Breast epithelium (tissue), 4 donors: ENCODE measurements at places on chromosomes 2 and 18. TPM values are rescaled to one million over a fixed set of nuclear protein-coding genes. Genes with fewer than 3 reads are reported as not detected.
A peak's percentile ranks its signal among the peaks of the same experiment; 100 is the strongest.

The RAX gene
- not detected for total RNA-seq

The RAB27B gene
- total RNA-seq: 24.6 TPM

The FBXO36 gene
- total RNA-seq: 6.9 TPM

The SPDYA gene
- 1.8 TPM for total RNA-seq

The DAW1 gene
- not detected for total RNA-seq

The RAD51AP2 gene
- 0.16 TPM for total RNA-seq

The ATIC gene
- 32.2 TPM for total RNA-seq

The POTEC gene
- total RNA-seq: not detected

The CD8B2 gene
- under 0.01 TPM for total RNA-seq

The FZD7 gene
- total RNA-seq: 41.4 TPM

The COL4A4 gene
- 1.6 TPM for total RNA-seq

GRCh38 chr2:239597216-239597615, 196.4 kb upstream of the HDAC4 start:
- no peak overlapping the region for H3K27ac ChIP-seq
- H3K4me3 ChIP-seq: no peak overlapping the region
- DNase-seq: no peak
- no peaks in the 10 kb centered on the region for H3K27me3 ChIP-seq
- H3K4me1 ChIP-seq: no peaks in the 10 kb centered on the region

DNA sequence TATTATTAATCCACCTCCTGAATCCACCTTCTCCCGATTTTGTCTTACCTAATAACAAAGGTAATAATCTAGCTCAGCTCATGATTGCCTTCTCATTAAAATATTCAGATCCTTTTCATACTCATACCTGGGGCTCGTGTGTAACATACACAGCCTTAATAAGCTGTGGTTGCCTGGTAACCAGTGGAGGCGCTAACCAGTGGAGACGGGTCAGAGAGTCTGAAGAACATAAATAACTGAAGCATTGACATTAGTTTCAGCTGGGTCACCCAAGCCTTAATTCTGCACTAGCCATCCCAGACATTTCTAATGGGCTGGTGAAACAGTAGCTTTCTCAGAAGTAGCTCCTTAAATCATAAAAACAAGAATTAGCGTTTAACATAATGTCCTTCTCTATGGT, 14.8 kb upstream of the DTNA start:
- H3K27me3 ChIP-seq: no peaks in the 10 kb centered on the region
- no peak overlapping the region for H3K4me3 ChIP-seq
- H3K4me1 ChIP-seq: no peaks in the 10 kb centered on the region

DNA sequence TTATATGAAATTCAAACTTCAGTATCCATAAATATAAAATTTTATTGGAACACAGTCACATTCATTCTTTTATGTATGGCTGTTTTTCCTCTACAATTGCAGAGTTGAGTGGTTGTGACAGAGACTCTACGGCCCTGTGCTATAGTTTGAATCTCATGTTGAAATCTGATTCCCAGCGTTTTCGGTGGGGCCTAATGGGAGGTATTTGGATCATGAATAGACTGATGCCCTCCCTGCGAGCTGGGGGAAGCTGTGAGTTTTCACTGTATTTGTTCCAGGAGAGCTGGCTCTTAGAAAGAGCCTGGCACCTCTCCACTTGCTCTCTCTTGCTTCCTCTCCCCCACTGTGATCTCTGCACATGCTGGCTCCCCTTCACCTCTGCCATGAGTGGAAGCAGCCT, 1.7 kb downstream of the PFN4 start:
- no peak overlapping the region for H3K27ac ChIP-seq
- no peak overlapping the region for H3K4me3 ChIP-seq
- H3K4me1 ChIP-seq: no peaks in the 10 kb centered on the region
- no peak for DNase-seq
- H3K27me3 ChIP-seq: no peaks in the 10 kb centered on the region

GRCh38 chr2:215652388-215652787, 216.5 kb upstream of the FN1 start:
- no peak overlapping the region for H3K4me3 ChIP-seq
- H3K36me3 ChIP-seq: no peaks in the 10 kb centered on the region
- no peak overlapping the region for H3K27ac ChIP-seq
- DNase-seq: no peak
- no peaks in the 10 kb centered on the region for H3K27me3 ChIP-seq

GRCh38 chr2:210922419-210922818, 366.0 kb downstream of the CPS1 start:
- DNase-seq: no peak
- no peaks in the 10 kb centered on the region for H3K4me1 ChIP-seq
- no peak overlapping the region for H3K27ac ChIP-seq
- no peaks in the 10 kb centered on the region for H3K36me3 ChIP-seq
- no peaks in the 10 kb centered on the region for H3K27me3 ChIP-seq

DNA sequence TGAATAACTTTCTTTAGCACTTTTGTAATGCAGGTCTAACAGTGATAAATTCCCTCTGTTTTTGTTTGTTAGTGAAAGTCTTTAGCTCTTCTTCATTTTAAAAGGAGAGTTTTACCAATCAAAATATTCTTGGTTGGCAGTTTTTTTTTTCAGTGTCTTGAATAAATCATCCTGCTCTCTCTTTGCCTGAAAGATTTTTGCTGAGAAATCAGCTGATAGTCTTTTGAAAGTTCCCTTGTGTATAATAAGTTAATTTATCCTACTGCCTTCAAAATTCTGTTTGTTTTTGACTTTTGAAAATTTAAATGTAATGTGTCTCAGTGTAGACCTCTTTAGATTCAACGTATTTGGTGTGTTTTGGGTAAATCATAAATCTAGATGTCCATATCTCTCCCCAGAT, 205.7 kb upstream of the NXPH2 start:
- no peak for DNase-seq
- no peaks in the 10 kb centered on the region for H3K27me3 ChIP-seq
- H3K4me1 ChIP-seq: no peaks in the 10 kb centered on the region
- H3K36me3 ChIP-seq: no peaks in the 10 kb centered on the region
- H3K4me3 ChIP-seq: no peak overlapping the region

DNA sequence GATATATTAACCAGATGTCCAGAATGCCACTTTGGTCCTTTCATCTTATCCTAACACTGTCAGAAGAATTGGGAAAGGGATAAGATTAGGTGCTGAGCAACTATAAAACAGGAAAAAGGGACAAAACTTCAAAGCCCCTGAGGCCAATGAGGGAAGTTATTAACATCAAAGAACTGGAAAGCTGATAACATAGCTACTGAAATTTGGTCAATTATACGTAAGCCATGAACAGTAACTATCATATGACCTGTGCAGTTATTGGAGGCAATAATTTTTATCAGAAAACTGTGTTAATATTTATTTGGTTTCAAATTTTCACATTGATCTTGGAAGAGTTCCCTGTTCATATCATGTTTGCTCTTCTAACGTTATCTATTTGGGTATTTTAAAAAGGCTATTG, 2.6 kb upstream of the REG3A start:
- no peaks in the 10 kb centered on the region for H3K4me1 ChIP-seq
- H3K36me3 ChIP-seq: no peaks in the 10 kb centered on the region
- H3K27ac ChIP-seq: no peak overlapping the region
- H3K4me3 ChIP-seq: no peak overlapping the region
- no peak for DNase-seq
- H3K27me3 ChIP-seq: no peaks in the 10 kb centered on the region

DNA sequence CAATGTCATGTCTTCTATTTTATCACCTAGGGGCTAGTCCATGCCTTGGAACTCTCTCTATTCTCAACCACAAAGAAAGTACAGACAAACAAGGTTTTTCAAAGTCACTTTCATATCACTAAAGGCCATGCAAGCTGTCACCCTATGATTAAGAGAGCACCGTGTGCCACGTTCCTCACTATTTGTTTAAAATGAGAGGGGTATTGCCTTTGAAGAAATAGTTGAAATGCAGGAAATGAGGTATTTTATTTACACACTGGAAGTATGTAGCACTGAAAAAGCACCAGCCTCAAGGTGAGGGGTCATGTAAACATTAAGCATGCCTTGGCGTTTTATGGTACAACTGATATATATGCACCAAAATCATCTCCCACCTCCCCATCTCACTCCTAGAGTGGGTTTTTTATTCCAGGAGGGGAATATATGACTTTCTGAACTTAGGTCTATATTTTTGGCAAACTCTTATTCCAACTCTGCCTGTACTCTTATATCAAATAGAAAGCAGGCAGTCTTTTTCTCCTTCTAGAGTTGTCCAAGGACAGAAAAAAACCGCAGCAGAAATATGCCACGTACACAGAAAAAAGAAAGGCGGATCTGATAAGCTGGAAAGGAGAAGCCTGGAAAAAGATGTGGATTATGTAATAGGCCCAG, 53.5 kb downstream of the VSNL1 start:
- H3K27ac ChIP-seq: no peak overlapping the region
- H3K27me3 ChIP-seq: no peaks in the 10 kb centered on the region
- no peaks in the 10 kb centered on the region for H3K36me3 ChIP-seq
- DNase-seq: no peak

- DNase-seq: no peak
- no peak overlapping the region for H3K27ac ChIP-seq
- no peaks in the 10 kb centered on the region for H3K4me1 ChIP-seq
- no peaks in the 10 kb centered on the region for H3K36me3 ChIP-seq
- no peaks in the 10 kb centered on the region for H3K27me3 ChIP-seq
Observed at GRCh38 chr2:108591163-108591562, 56.9 kb downstream of the LIMS1 start.

GRCh38 chr18:6547476-6547875, 132.8 kb upstream of the L3MBTL4 start:
- H3K36me3 ChIP-seq: no peaks in the 10 kb centered on the region
- no peaks in the 10 kb centered on the region for H3K4me1 ChIP-seq
- DNase-seq: no peak
- H3K27me3 ChIP-seq: no peaks in the 10 kb centered on the region

GRCh38 chr2:173062801-173063200, 12.8 kb upstream of the MAP3K20 start:
- H3K27me3 ChIP-seq: no peaks in the 10 kb centered on the region
- H3K4me1 ChIP-seq: no peaks in the 10 kb centered on the region
- H3K27ac ChIP-seq: no peak overlapping the region
- DNase-seq: no peak
- H3K36me3 ChIP-seq: no peaks in the 10 kb centered on the region
- no peak overlapping the region for H3K4me3 ChIP-seq

DNA sequence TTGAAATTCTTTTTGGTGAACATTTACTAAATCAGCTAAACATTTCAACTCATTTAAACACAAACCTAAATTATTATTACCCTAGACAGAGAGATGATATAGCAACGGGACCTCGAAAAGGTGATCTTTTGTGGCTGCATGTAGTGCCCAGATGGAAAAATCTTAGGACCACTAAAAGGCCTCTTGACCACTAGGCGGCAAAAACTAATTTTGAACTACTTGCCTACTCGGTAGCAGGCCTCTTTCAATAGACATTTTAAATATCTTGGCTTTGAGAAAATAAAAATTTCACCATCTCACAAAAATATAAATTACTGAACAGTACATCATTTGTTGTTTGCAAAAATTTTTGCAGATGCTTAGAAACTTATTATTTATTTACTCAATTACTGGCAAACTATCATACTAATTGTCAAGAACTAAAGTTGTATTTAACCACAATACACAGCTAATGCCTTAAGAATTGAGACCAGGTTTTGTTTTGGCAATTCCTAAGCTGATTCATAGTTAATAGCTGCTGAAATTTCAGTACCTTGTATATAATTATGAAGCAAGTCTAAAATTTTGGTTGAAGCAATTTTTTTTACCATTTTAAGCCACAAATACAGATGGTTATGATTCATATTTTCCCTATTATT, 9.4 kb downstream of the COL3A1 start:
- H3K4me1 ChIP-seq: no peaks in the 10 kb centered on the region
- no peak overlapping the region for H3K4me3 ChIP-seq
- no peaks in the 10 kb centered on the region for H3K27me3 ChIP-seq
- no peaks in the 10 kb centered on the region for H3K36me3 ChIP-seq
- no peak for DNase-seq

GRCh38 chr2:5121642-5122041, 570.5 kb upstream of the SOX11 start:
- H3K36me3 ChIP-seq: no peaks in the 10 kb centered on the region
- no peak overlapping the region for H3K27ac ChIP-seq
- DNase-seq: no peak
- no peaks in the 10 kb centered on the region for H3K4me1 ChIP-seq
- no peaks in the 10 kb centered on the region for H3K27me3 ChIP-seq

GRCh38 chr2:128360711-128361110, 42.0 kb upstream of the HS6ST1 start:
- H3K27me3 ChIP-seq: no peaks in the 10 kb centered on the region
- H3K36me3 ChIP-seq: no peaks in the 10 kb centered on the region
- no peak overlapping the region for H3K27ac ChIP-seq
- H3K4me3 ChIP-seq: no peak overlapping the region

- H3K4me1 ChIP-seq: no peaks in the 10 kb centered on the region
- no peak overlapping the region for H3K27ac ChIP-seq
- no peak overlapping the region for H3K4me3 ChIP-seq
- no peaks in the 10 kb centered on the region for H3K27me3 ChIP-seq
- no peak for DNase-seq
- H3K36me3 ChIP-seq: no peaks in the 10 kb centered on the region
Observed at GRCh38 chr2:164714471-164714870, 93.2 kb upstream of the GRB14 start.

GRCh38 chr2:142290931-142291330, 160.1 kb upstream of the LRP1B start:
- H3K4me1 ChIP-seq: no peaks in the 10 kb centered on the region
- H3K4me3 ChIP-seq: no peak overlapping the region
- H3K27ac ChIP-seq: no peak overlapping the region
- no peaks in the 10 kb centered on the region for H3K36me3 ChIP-seq
- no peak for DNase-seq

- no peaks in the 10 kb centered on the region for H3K4me1 ChIP-seq
- no peak overlapping the region for H3K4me3 ChIP-seq
- no peak overlapping the region for H3K27ac ChIP-seq
- no peaks in the 10 kb centered on the region for H3K36me3 ChIP-seq
- DNase-seq: no peak
Observed at GRCh38 chr2:196356332-196356731, 185.0 kb upstream of the STK17B start.

- no peaks in the 10 kb centered on the region for H3K4me1 ChIP-seq
- no peaks in the 10 kb centered on the region for H3K36me3 ChIP-seq
- no peak overlapping the region for H3K4me3 ChIP-seq
- H3K27ac ChIP-seq: peak overlapping the region; percentile 46
Observed at GRCh38 chr2:42238644-42239288, 69.6 kb downstream of the EML4 start.

GRCh38 chr18:77209587-77209986, 40.1 kb upstream of the GALR1 start:
- H3K4me3 ChIP-seq: no peak overlapping the region
- DNase-seq: no peak
- H3K4me1 ChIP-seq: no peaks in the 10 kb centered on the region
- no peak overlapping the region for H3K27ac ChIP-seq
- no peaks in the 10 kb centered on the region for H3K27me3 ChIP-seq
